ENCODE measurements at places on chromosomes 7 and 10. TPM values are rescaled to one million over a fixed set of nuclear protein-coding genes. Genes with fewer than 3 reads are reported as not detected.

OR6B1 gene
- total RNA-seq: not detected

PHYHIPL gene
- not detected for total RNA-seq

PSD gene
- 74.7 TPM for total RNA-seq

GRCh38 chr7:117019287-117019686 lies 66.0 kb downstream of the ST7 start:
- no peak for DNase-seq

DNA sequence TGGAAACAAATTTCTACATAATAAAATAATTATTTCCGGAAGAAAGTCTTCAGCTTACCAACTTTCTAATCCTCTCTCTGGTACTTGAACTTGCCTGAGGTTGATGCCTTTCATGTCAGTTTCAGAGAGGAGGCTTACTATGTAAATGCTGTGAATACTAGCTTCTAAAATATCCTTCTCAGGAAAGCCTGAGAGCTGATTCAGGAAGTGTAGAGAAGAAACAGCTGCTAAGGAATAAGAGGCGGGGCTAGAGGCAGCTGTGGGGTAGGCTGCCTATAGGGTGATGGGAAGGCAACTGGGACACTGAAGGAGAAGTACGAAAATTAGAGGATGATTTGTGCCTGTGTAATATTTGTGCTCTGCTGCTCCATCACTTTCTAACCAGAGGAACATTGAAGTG lies 69.3 kb downstream of the AVL9 start:
- no peak for DNase-seq

CCDC136 gene
- 36.8 TPM for total RNA-seq

DNA sequence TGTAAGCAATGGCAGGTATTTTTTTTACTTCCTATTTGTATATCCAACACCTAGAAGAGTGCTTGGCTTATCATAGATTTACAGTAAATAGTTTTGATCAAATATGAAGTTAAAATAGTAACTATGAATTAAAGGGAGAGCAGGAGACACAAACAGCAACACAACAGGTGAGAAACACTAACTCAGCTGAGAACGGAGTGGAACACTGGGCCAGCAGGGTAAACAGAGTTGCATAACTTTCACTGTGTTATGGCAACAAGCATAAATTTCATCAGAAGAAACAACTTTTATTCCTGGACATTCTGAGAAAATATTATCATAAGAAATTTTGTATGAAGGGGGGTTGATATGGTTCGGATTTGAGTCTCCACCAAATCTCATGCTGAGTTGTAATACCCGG lies 52.2 kb upstream of the SMIM30 start:
- no peak for DNase-seq

MYO3A gene
- not detected for total RNA-seq

SEMA3A gene
- 0.58 TPM for total RNA-seq

GRCh38 chr10:26491276-26491675 lies 53.1 kb downstream of the APBB1IP start:
- no peak for DNase-seq

GRCh38 chr7:17506095-17506494 lies 207.6 kb downstream of the AHR start:
- DNase-seq: peak; percentile 43

THNSL1 gene
- total RNA-seq: 0.29 TPM

DNA sequence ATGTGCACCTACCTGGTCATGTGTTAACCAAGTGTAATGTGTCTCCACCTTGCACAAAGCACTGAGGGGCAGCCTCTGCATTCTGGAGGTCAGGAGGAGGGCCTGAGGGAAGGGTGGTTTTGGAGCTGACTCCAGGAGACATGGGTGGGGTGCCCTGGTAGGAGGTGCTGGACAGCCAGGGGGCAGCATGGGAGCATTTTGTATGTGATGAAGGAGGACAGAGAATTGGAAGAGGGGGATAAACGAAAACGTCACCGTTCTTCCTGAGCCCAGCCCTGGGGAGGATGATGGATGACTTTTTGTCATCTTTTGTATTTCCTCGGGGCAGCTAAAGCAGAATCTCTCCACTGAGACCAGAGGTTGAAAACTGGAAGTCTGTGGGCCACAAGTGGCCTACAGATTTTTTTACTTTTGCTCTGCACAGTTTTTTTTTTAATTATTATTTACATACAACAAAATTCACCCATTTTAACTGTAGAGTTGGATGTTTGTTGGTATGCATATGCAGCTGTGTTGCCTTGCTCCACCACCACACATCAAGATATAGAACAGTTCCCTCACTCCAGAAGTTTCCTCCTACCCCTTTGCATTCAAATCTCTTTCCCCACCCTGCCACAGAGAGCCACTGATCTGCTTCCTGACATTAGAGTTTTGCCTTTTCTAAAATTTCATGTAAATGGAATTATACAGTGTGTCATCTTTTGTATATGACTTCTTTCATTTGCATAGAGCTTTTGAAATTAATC lies 242.5 kb downstream of the VTI1A start:
- peak; percentile 56 for DNase-seq

- no peak for DNase-seq
Observed at GRCh38 chr10:91907033-91907594, 2.2 kb downstream of the FGFBP3 start.

- DNase-seq: no peak
Observed at GRCh38 chr10:22365233-22365632, 19.9 kb downstream of the SPAG6 start.

GRCh38 chr7:141073641-141074161 lies at the start of gene TMEM178B:
TMEM178B (plus strand) TSS chr7:141074064.
- DNase-seq: peak; percentile 21

SPDYE11 gene
- total RNA-seq: not detected

PGAM1 gene
- 29.2 TPM for total RNA-seq

- peak; percentile 45 for DNase-seq
Observed at GRCh38 chr7:134024739-134025138, 102.4 kb upstream of the LRGUK start.

GRCh38 chr10:92263396-92263795 lies 27.5 kb downstream of the CPEB3 start:
- no peak for DNase-seq

KLF14 gene
- total RNA-seq: not detected

DNA sequence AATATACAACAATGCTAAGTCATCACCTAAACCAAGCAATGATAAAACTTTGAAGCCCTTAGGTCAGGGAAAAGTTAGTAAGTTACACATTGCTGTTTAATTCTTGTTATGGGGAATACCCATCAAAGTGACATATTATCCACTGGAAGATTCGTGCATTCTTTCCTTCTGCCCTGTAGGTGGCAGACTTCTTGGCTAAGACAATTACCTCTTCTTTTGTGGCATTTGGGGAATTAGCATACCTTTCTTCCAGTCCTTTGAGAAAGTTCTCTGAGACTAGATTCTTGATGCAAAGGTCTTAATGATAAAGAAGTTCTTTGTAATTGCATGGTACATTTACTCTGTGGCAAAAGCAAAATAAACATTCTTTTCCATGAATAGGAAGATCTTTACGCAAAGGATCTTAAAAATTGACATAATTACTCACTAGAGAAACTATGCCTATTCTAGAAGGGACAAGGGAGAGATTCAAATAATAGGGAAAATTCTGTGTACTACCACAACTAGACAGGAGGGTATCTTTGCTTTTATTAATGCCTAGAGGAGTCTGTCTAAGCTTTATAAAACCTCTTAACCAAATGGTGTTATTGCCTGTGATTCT lies 395.9 kb downstream of the GRM8 start:
- DNase-seq: no peak

- peak; percentile 92 for DNase-seq
Observed at GRCh38 chr7:79453558-79454360, at the start of gene MAGI2. MAGI2 (minus strand) TSS chr7:79453667; CDS start chr7:79453320, 347 bp downstream.

CHST15 gene
- 21.8 TPM for total RNA-seq

DNA sequence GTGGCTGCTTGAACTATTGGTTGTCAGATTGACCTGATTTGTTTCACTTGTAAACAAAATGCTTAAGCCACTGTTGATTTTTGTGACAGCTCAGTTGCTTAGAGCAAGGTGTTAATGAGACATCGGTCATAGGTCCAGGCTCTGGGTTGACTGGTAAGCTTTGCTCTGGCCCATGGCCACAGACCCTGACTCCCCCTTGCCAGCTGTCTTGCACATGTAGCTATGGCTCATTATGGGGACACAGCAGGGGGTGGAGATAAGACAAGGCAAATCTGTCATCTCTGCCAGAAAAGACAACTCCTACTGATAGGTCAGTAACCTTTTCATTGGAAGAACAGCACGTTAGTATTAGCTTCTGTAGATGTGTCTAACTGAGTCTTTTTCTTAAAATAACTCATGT lies 95.3 kb downstream of the KAT6B start:
- no peak for DNase-seq

- no peak for DNase-seq
Observed at GRCh38 chr10:97729014-97729413, 7.9 kb upstream of the ZFYVE27 start.

- no peak for DNase-seq
Observed at GRCh38 chr7:134175334-134176036, 48.3 kb downstream of the LRGUK start.

DNA sequence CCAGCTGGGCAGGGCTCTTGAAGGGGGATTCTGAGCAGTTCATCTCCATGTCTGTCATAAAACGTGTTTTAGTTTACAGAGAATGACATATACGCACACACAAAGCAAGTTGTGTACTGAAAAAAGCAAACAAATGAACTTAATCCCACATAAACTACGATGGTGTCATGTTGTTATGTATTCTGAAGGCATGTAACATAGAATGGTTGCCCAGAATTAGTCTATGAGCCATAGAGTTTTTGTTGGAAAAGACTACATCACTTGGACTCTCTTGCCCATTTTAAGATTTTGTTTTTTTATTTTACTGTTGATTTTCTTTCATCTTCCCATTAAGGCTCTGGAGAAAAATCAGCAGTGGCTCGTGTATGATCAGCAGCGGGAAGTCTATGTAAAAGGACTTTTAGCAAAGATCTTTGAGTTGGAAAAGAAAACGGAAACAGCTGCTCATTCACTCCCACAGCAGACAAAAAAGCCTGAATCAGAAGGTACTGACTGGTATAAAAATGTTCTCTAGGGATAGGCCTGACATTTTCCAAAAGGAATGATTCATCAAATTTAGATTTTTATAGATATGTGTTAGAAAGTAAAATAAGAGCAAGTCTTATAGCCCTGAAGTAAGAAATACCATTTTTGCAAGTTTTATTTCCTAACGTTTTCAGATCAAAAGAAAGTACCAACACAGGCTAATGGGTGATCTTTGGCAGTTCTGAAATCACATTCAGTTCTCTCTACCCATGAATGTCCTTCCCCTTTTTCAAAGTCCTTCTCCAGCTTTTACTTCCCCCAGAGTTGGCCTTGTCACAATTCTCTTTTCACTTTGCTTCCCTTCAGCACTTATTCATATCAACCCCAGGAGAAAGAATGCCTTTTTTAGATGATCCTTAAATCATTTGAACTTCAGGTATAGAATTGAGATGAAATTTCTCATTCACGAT lies 18.9 kb downstream of the CEP55 start:
- no peak for DNase-seq

- no peak for DNase-seq
Observed at GRCh38 chr7:23234569-23235296, 11.8 kb upstream of the GPNMB start.

DNA sequence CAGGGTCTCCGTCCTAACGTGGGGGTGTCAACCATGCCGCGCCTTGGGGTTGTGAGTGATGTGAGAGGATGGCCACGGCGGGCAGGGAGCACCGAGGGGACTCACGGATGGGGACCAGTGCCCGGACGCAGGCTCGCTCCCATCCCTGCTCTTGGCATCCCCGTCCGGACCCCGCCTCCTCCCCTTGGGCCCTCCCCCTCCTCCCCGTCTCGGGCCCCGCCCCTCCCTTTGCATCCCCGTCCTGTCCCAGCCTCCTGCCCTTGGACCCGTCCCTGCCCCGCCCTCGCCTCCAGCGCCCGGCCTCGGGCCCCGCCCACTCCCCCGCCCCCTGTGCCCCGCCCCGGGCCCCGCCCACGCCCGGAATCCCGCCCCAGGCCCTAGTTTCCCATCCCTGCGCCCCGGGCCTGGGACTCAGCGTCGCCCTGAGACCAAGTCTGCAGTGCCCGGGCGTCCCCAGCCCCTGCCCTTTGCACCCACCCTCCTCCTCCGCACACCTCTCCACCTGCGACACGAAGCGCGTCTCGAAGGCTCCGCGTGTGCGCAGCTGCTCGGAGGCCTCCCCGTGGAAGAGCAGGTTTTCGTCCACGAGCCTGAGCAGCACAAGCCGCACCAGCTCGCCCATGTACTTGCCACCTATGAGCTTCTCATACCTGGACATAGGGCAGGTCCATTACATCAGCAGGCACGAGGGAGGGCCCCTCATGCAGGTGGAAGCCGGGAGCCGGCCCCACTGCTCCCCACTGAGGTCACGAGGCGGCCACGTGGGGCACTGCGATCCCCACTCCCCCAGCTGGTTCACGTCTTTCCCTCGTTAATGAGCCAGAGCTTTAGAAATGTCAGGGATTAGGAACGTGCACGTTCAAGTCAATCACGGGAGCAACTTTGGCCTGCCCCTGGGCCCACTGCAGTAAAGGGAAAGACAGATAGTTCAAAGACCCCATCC lies 5.1 kb upstream of the MYL7 start:
- peak; percentile 92 for DNase-seq
